ENCODE measurements at places on chromosomes 4 and X. TPM values are rescaled to one million over a fixed set of nuclear protein-coding genes. Genes with fewer than 3 reads are reported as not detected.

GRCh38 chr4:168908093-168908492, 102.0 kb downstream of the CBR4 start:
- DNase-seq: no peak

The TFE3 gene
- 19.2 TPM for total RNA-seq

The CLDN2 gene
- total RNA-seq: not detected

- no peak for DNase-seq
These were observed 558.2 kb upstream of the DIPK2B start for GRCh38 chrX:45758738-45759397.

DNA sequence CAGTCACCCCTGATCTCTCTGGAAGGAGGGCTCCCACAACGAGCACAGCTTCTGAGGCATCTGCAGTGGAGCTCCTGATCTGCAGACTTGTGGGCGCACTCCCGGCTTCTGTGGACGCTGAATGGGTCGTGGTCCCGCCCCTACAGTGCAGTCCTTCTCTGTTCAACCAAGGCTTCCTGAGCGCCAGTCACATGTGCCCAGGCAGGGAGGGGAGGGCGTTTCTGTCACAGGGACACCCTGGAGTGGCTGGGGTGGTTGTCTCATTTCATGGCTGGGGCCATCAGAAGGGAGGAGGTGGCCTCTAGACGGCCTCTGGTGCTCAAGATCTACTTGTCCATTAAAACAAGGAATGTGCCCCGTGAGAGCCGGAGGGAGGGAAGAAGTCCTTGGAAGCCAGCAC, 67.1 kb upstream of the PSAPL1 start:
- no peak for DNase-seq

- no peak for DNase-seq
These were observed 171.9 kb downstream of the MAD2L1 start for GRCh38 chr4:119894650-119895208.

- DNase-seq: no peak
These were observed 368.7 kb upstream of the FTHL17 start for GRCh38 chrX:31440546-31440945.
